ENCODE measurements at places on chromosomes 3 and 15. TPM values are rescaled to one million over a fixed set of nuclear protein-coding genes. Genes with fewer than 3 reads are reported as not detected.

Gene OSTN
- not detected for polyA plus RNA-seq

GRCh38 chr15:62153228-62153627 is 11.9 kb downstream of the C2CD4B start:
- no peaks in the 10 kb centered on the region for H3K27me3 ChIP-seq
- no peak for DNase-seq
- H3K4me1 ChIP-seq = no peaks in the 10 kb centered on the region
- no peak overlapping the region for H3K27ac ChIP-seq
- no peaks in the 10 kb centered on the region for H3K36me3 ChIP-seq
- H3K4me3 ChIP-seq = no peak overlapping the region

DNA sequence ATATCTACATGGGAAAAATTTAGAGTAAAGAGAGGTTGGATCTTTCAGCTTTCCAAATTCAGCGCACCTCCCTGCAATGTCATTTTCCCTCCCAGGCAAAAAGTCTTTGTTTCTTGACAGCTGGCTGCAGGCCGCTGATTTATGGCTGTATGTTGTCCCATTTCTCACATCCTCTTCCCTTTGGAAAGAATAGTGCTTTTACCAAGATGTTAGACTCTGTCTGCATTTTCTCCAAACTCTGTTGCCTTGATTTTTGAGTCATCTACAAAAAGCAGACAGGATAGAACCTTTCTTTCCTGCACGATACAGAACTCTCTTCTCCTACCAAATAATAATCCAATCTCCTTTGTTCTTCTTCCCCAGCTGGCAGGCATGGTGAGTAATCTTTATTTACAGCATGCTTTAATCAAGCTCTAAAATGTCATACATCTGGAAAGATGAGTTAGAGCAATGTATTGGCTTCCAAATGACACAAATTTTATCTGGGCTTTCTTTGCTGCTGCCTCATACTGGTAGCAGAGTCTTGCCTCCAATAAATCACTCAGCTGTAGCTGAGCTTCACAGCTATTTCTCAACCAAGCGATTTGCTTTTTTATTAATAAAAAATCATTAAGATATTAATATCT is 101.9 kb downstream of the PIK3R4 start:
- H3K27me3 ChIP-seq = no peaks in the 10 kb centered on the region
- no peaks in the 10 kb centered on the region for H3K36me3 ChIP-seq
- no peak for DNase-seq

DNA sequence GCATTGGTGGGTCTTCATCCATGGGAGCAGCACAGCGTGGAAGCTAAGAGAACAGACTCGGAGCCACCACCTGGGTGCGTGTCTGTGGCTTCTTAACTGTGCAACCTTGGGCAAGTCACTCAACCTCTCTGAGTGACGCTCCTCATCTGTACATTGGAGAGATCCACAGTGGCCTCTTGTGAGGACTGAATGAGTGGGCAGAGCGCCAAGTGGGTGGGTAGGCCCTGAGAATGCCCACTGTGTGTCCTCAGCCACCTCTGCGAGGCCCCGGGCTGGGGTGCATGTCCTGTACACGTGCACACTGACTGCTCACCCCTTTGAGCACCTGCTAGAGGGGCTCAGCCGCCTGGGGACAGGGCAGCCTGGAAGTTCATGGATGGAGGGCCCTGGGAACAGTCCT is 99.6 kb upstream of the PRR23E start:
- no peak overlapping the region for H3K27ac ChIP-seq
- H3K27me3 ChIP-seq = no peaks in the 10 kb centered on the region
- no peaks in the 10 kb centered on the region for H3K4me1 ChIP-seq
- no peak overlapping the region for H3K4me3 ChIP-seq
- DNase-seq = no peak

Gene ACAD9
- 27.7 TPM for polyA plus RNA-seq

- DNase-seq = no peak
- no peaks in the 10 kb centered on the region for H3K36me3 ChIP-seq
- H3K4me1 ChIP-seq = peaks cover 10% of the 10 kb centered on the region
- no peaks in the 10 kb centered on the region for H3K27me3 ChIP-seq
- H3K27ac ChIP-seq = no peak overlapping the region
These were observed 94.5 kb downstream of the NPTN start for GRCh38 chr15:73538563-73539211.

Gene NGRN
- polyA plus RNA-seq = 14.4 TPM

DNA sequence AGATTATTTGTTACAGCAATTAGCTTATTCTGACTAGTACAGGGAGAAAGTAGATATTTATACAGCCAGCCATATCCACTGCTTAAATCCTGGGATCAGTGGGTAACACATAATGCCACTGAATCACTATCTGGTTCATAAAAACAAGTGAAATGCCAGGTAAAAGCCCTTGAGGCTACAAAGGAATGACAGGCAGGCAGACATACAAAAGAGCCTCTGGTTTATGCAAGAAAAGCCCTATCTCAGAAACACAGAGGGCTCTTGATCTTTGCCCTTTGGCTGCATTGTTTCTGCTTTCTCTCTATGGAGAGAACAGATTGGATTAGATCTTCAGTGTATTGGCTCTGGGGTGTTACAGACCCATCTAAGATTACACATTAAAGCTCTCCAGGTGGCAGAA is 115.4 kb upstream of the GADL1 start:
- no peak overlapping the region for H3K4me3 ChIP-seq
- DNase-seq = no peak
- H3K36me3 ChIP-seq = no peaks in the 10 kb centered on the region
- H3K4me1 ChIP-seq = peaks cover 6% of the 10 kb centered on the region

GRCh38 chr3:171326717-171327440 is 133.3 kb downstream of the TNIK start:
- H3K4me1 ChIP-seq = peaks cover 4% of the 10 kb centered on the region
- DNase-seq = no peak
- H3K36me3 ChIP-seq = no peaks in the 10 kb centered on the region
- H3K4me3 ChIP-seq = no peak overlapping the region
- H3K27ac ChIP-seq = no peak overlapping the region

DNA sequence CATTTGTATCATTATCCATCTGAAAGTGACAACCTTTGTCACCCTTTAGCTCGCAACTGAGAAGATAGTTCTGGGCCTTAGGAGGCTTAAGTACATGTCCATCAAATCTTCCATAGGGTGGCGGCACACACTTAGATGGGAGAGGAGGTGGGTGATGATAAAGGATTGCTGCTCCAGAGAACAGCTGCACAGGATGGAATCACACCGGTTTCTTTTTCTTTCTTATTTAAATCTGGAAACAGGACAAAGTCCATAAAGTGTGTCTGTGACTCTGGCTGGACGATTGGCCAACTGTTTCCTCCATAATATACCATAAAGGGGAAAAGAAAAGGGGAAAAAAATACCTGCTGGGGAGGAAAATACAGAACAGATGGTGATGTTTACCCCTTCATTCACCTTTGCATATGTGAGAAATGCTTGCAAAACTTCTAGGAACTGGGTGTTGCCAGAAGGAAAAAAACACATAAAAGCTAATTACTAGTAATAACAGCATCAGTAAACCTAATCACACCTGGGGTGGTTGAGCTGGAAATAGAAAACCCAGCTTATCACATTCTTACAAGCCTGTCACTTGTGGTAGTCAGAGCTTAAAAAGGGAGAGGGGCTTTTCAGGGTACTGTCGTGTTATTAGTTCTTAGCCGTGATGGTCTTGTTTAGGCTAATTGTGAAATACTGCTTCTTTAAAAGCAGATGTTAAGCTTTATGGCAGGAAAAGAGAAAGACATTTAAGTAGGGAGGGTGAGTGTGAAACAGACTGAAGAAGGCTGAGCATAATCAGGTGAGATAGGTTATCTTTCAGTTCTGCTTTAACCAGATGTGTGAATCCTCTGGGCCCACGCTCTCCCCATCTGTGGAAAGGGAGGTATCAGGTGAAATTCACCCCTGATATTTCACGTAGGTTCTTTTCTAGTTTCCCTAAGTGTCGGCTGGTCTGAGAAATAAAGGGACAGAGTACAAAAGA is 16.7 kb downstream of the C2CD4A start:
- peaks cover 6% of the 10 kb centered on the region for H3K4me1 ChIP-seq
- no peak overlapping the region for H3K4me3 ChIP-seq
- no peak for DNase-seq
- no peaks in the 10 kb centered on the region for H3K27me3 ChIP-seq
- no peaks in the 10 kb centered on the region for H3K36me3 ChIP-seq

Gene LYZL4
- polyA plus RNA-seq = not detected

Gene EFCAB12
- polyA plus RNA-seq = 0.17 TPM

Gene CYB561D2
- 103 TPM for polyA plus RNA-seq

DNA sequence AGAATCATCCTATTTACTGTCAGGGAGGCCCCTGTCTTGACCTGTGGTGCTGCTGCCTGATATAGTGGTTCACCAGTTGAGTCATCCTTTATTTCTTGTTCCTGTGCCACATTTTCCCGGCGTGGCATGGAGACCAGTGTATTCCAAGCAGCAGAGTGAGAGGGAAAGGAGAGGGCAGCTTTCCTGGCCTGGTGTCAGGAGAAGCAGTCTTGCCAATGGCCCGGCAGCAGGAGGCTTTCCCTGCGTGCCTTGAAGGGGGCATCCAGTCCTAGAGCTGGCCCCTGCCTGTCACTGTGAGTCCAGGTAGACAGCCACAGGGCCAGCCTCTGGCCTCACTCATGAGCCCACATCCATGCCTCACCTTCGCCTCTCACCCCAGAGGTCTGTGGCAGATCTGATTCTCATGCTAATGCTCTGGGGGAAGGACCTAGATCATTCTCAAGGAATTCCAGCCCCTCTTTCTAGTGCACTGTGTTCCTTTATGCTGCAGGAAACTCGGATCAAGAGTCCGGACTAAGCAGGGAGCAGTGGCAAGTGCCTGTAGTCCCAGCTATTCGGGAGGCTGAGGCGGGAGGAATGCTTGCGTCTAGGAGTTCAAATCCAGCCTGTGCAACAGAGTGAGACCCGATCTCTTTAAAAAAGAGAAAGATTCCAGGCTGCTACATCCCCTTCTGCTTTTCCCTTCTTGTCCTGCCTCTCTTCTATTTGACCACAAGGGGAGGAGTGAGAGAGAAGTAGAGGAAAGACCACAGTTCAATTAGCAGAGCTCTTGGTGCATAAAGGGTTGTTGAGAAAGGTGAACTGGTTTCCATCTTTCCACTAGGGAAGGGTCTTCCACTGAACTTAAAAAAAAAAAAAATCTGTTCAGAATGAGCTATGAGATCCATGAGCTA is 66.8 kb upstream of the HACD2 start:
- H3K36me3 ChIP-seq = no peaks in the 10 kb centered on the region
- no peak overlapping the region for H3K27ac ChIP-seq
- H3K4me3 ChIP-seq = no peak overlapping the region
- H3K4me1 ChIP-seq = no peaks in the 10 kb centered on the region

Gene SPINK8
- polyA plus RNA-seq = not detected

Measured in CD14-positive monocyte (primary cell).